Adrenal gland (tissue), 19 donors: ENCODE measurements at places on chromosomes 16 and 17.

DNA sequence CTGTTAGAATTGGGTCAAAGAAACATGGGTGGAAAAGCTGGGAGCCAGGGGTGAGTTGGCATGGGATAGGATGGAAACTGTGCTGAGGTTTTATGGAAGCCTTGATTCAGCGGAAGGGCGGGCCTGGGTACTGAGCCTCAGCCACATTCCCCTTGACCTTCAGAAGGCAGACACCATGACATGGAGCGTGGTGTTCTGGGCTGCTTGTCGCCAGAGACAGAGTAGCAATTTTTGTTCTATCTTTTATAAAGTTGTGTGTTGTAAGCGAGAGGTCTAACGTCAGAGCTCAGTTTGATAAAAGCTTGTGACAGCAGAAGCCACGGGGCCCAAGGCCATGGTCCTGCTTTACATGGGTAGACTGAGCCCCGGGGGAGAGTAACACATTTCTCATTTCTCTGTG is 50.2 kb downstream of the SLC47A1 start:
- no peaks in the 10 kb centered on the region for H3K27me3 ChIP-seq
- no peaks in the 10 kb centered on the region for H3K4me1 ChIP-seq
- H3K27ac ChIP-seq, result peak overlapping the region; percentile 67
- H3K36me3 ChIP-seq, result no peaks in the 10 kb centered on the region
- DNase-seq, result peak; percentile 84

GRCh38 chr17:1561420-1562175 is 994 bp downstream of the PITPNA start:
- peak overlapping the region; percentile 99 for H3K4me3 ChIP-seq
- DNase-seq, result no peak
- peak overlapping the region; percentile 81 for H3K27ac ChIP-seq
- no peaks in the 10 kb centered on the region for H3K36me3 ChIP-seq
- H3K27me3 ChIP-seq, result no peaks in the 10 kb centered on the region
- H3K4me1 ChIP-seq, result peaks cover 33% of the 10 kb centered on the region

GRCh38 chr17:43871946-43872690 is 25.1 kb downstream of the CD300LG start:
- H3K4me1 ChIP-seq, result no peaks in the 10 kb centered on the region
- H3K27ac ChIP-seq, result no peak overlapping the region
- no peak for DNase-seq
- H3K4me3 ChIP-seq, result no peak overlapping the region
- no peaks in the 10 kb centered on the region for H3K27me3 ChIP-seq

DNA sequence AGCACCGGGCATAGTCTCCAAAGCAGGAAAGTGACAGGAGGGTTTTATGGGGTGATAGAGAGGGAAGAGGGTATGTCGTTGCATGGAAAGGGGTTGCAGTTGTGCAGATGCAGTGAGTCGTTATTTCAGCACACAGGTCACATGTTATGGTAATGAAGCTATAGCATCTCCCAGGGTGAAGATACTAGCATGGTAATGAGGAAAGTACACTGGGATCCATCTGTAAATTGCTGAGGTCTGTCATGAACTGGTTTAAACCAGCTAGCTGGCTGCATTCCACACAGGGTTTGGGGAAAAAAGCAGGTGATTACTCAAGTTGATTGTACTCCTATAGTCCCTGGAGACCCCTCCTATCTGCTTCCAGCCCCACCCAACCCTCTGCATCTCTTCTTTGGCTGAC is 11.7 kb downstream of the COX11 start:
- H3K4me1 ChIP-seq, result no peaks in the 10 kb centered on the region
- no peaks in the 10 kb centered on the region for H3K36me3 ChIP-seq
- no peak overlapping the region for H3K4me3 ChIP-seq
- DNase-seq, result no peak
- H3K27me3 ChIP-seq, result no peaks in the 10 kb centered on the region
- no peak overlapping the region for H3K27ac ChIP-seq

DNA sequence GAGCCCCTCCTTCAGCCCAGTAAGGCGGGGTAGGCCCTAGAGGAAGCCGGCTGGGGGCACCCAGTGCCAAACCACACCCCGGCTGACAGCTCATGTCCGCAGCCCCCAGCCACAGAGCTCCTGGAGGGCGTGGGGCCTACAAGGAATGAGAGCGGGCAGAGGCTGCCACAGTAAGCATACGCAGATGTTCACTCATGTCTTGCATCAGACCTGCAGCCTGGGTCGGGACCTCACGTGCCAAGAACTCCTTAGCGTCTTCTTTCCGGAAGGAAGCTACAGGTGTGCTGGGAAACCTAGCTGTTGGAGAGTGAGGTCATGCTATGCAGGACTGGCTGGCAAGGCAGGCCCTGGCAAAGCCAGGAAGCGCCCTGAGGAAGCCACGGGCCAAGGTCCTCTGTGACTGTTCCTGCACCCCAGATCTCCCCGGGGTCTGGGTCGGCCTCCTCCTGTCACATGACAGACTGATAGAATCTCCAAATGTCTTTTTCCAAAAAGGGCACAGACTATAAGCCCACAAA is 1.6 kb downstream of the ZNF598 start:
- peak overlapping the region; percentile 37 for H3K27ac ChIP-seq
- H3K4me1 ChIP-seq, result peaks cover 24% of the 10 kb centered on the region
- H3K27me3 ChIP-seq, result no peaks in the 10 kb centered on the region
- DNase-seq, result no peak
- no peak overlapping the region for H3K4me3 ChIP-seq

GRCh38 chr16:71811261-71811803 is 2.7 kb upstream of the AP1G1 start:
- H3K4me3 ChIP-seq, result no peak overlapping the region
- H3K27ac ChIP-seq, result no peak overlapping the region
- no peaks in the 10 kb centered on the region for H3K36me3 ChIP-seq
- H3K27me3 ChIP-seq, result no peaks in the 10 kb centered on the region
- no peak for DNase-seq

GRCh38 chr16:3256146-3256865 is at the start of gene MEFV:
Gene MEFV (minus strand): TSS chr16:3256633. CDS start chr16:3256587, 46 bp downstream.
- DNase-seq, result no peak
- no peaks in the 10 kb centered on the region for H3K4me1 ChIP-seq
- H3K27me3 ChIP-seq, result peaks cover 7% of the 10 kb centered on the region

DNA sequence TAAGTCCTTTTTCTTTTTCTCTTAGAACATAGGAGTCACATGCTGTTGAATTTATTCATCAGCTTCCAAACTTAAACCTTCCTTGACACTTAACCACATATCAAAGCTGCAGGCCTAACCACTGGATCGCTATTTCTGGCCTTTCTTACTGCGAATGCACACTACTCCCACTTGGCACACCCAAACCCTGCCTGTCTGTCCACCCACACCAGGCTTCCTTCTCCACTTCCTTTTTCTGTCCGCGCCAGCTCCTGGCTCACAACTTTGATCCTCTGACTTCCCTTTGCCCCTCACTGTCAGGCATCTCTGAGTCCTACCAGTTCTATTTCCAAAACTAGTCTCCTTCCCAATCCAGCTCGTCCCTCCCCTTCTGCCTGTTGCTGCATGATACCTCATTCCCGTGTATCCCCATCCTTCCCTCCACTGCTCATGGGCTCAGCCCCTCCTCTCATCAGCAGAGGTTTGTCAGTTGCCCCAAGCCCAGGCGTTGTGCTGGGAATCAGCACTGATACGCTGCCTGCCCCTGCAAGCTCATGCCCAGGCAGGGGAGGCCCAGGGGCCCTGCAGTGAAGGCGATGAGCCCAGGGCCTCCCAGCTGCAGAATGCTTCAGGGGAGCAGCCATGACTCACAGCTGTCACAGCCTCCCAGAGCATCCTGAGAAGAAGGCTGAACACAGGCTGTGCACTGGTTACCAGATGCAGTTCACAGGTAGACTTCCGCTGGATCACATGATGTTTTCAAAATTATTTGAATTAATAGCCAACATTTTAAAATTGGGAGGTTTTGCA is 179.8 kb downstream of the KATNIP start:
- no peak overlapping the region for H3K27ac ChIP-seq
- H3K27me3 ChIP-seq, result no peaks in the 10 kb centered on the region
- DNase-seq, result no peak
- H3K4me3 ChIP-seq, result no peak overlapping the region

GRCh38 chr17:21018894-21019293 is 23.9 kb downstream of the USP22 start:
- no peak overlapping the region for H3K4me3 ChIP-seq
- H3K27me3 ChIP-seq, result no peaks in the 10 kb centered on the region
- H3K36me3 ChIP-seq, result no peaks in the 10 kb centered on the region
- DNase-seq, result no peak
- H3K27ac ChIP-seq, result no peak overlapping the region
- peaks cover 11% of the 10 kb centered on the region for H3K4me1 ChIP-seq
